Ovary (tissue), 10 donors: ENCODE measurements at places on chromosomes 2 and 18.

- no peak for DNase-seq
Measured at GRCh38 chr2:176633754-176634153, 364.5 kb downstream of the MTX2 start.

GRCh38 chr2:224248944-224249371, 152.9 kb downstream of the FAM124B start:
- no peak for DNase-seq

- DNase-seq: no peak
Measured at GRCh38 chr2:168731002-168731401, 71.4 kb upstream of the NOSTRIN start.

- peak; percentile 48 for DNase-seq
Measured at GRCh38 chr2:16653083-16653375, 12.6 kb downstream of the CYRIA start.

DNA sequence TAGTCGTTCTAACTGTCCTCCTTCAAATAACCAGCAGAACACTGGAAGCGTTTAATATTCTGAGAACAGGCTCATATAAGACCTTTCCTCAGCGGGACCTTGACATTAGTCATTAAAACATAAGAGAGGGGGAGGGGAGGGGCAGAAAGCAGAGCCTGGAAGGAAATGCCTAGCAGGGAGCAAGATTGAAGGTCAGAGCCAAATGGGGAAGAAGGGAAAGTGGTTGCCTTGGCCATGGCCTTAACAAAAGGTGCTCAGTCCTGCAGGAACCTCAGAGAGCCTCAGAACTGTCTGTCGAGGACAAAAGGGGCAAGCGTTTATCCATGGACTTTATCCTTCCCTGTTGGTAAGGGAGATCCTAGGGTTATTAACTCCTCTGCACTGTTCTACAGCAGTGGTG, 856 bp upstream of the PLA2R1 start:
- no peak for DNase-seq

DNA sequence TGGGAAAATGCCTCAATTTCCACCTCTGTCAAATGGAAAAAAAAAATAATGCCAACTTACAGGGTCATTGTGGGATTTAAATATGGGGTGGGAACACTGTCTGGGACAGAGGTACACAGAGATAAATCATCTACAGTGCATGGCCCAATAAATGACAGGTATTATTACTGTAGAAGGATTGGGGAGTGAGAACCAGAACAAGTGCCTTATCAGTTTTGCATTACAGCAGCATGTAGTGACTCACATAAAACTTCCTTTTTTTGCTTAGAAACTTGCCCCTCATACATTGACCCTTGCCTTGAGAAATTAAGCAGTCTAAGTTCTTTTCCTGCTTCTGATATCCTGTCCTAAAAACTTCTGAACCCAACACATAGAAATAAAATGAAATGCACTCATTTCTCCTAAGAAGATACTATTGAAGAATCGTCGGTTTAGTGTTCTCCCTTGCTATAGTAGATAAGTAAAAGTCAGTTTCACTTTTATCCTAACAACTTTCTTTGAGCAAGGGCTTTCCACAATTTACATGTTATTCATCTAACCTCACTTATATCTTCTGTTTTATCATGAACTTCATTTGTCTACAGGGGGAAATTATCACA, 121.0 kb upstream of the HAAO start:
- DNase-seq: no peak

DNA sequence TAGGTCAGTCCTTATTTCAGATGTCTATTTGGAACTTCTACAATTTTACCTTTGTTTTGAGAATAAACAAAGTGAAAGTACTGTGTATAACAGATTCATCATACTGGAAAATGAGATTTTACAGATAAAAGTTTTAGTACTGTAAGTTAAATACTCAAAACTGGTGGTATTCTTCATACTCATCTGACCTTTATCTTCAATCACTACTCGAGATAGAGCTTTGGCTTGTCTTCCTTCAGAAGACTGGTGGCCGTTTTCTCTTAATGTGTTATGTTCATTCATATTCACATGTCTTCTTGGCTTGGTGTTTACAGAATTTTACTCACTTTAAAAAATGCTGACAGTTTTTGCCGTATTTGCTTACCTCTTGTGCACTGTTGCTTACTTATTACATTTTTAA, 2.1 kb downstream of the SPOPL start:
- no peak for DNase-seq

DNA sequence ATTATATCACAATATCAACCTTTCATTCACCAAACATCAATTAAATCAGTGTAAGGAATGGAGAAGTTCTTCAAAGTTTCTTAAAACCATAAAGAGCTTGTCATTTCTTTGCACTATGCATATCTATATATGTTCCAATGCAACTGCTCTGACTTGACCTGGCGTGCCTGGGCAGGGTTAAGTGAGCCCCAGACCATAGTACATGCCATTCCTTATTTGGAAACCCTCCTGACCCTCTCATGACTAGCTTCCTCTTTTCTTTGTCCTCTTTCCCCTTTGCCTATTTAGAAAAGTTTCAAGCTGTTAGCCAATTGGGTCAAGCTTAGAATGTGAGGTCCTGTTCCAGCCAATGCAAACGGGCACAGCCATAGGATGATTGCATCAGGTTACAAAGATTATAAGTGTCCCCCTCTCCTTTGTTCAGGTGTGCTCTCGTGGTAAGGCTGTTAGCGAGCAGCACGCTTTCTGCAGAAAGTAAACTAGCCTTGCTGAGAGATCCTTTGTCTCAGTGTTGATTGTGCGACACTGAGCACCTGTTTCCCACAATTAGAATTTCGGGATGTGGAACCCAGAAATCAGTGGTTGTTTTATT, 78.2 kb upstream of the UXS1 start:
- DNase-seq: no peak

- DNase-seq: no peak
Measured at GRCh38 chr18:5057386-5058348, 139.4 kb downstream of the AKAIN1 start.

GRCh38 chr2:65186872-65187851, 40.5 kb upstream of the ACTR2 start:
- DNase-seq: peak; percentile 69

DNA sequence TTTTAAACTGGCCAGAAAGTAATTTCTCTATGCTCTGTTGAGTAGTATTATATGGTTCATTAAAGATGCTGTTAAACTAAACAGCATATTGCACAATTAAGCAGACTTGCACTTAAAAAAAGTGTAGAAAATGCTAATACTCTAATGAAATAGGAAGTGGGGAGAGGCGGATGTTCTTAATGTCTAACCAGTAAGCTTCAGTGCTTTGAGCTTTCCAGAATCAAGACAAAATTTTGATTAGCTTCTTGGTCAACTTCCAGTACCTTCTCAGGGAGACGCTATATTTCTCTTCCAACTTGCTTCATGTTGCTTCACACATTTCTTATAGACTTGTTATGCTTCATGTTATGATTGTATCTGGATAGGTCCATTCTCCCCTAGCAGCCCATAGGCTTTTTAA, 89.1 kb downstream of the MAP2 start:
- DNase-seq: no peak

DNA sequence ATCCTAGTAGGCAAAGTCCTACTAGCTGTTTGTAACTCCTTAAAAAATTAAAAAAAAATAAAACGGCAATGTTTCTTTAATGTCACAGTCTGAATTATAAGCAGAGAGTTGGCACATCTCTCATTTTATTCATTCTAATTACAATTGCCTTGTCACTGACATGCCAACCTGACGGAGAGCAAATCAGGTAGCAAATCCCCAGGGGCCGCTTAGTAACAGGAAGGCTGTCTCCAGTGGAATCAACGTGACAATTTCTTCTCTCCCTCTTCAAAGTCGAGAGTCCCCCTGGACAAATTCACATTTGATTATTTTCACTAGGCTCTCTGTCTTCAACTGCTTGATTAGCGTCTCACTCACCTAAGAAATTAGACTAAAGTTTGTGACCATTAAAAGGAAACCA, 1598.9 kb upstream of the PIK3C3 start:
- DNase-seq: no peak

- DNase-seq: no peak
Measured at GRCh38 chr2:62340994-62341484, 145.1 kb downstream of the B3GNT2 start.

DNA sequence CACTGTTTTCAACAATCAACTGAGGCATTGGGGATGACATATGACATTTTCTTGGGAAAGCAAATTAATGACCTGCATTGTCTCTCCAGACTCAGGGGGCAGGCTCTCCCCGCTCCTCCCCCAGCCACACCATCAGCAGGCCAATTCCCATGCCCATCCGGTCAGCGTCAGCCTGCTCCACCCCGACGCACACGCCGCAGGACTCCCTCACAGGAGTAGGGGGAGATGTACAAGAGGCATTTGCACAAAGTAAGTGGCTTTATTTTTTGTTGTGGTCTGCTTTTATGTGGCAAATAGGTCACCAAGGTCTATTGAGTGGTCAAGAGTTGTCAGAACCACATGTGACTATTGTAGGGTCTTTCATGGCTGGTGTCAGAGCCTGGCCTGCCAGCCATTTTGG, 165.1 kb downstream of the DTNA start:
- DNase-seq: no peak

DNA sequence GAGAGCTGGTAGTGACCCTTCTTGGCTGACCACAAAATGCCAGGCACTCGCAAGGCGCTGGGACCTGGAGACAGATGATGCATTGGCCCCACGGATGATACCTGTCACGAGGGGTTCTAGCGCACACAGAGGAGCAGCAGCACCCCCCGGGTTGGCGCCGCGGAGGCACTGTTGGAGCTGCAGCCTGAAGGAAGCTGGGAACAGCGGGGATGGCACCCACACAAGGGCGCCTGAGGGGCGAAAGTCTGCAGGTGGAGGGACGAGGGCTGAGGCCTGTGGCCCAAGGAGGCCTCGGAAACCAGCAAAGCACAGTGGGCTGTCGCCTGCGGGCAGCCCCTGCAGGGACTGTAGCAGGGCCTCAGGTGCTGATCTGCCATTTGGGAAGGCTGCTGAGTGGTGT, 33.6 kb downstream of the FAM228A start:
- no peak for DNase-seq

- DNase-seq: no peak
Measured at GRCh38 chr2:127648321-127648720, 2.4 kb downstream of the GPR17 start.

GRCh38 chr18:24917767-24918166, 434.2 kb downstream of the ZNF521 start:
- no peak for DNase-seq

GRCh38 chr18:35191698-35192025, 49.2 kb upstream of the ZNF397 start:
- no peak for DNase-seq
